ENCODE measurements at places on chromosomes 3 and 15.

DNA sequence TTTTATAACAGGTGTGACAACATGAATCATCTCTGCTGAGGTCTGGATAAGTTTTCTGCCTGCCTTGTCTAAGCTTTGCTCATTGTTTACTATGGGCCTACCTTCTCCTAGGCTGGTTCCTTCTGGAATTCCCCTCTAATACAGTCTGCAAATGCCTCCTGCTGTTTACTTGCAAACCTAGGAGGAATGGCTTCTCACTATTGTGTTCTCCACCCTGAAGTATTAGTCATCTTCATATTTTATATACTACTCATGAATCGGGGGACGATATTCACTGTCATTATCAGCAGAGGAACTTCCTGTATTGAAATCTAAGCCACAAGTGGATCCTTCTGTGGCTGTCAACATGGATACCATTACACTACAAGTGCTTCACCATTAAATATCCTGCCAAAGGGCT lies 154.8 kb downstream of the PLCL2 start:
- peak; percentile 82 for DNase-seq

GRCh38 chr3:62135741-62136140 lies 237.6 kb downstream of the FEZF2 start:
- no peak for DNase-seq

DNA sequence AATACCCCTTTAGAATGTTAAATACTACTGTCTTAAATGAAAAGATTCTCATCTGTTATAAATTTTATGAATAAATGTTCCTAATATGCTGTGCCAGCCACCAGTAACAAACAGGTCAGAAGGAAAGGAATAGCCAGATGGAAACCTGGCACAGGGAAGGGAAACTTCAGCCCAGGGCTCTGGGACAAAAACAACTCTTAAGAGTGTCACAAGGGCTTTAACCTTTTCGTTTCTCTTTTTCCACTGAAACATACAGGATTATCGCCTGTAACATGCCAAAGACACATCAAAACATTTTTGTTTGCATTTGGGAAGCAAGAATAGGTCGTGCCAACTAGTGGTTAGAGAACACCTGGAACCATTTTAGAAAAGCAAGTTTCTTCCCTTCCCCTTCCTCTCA lies 109.0 kb upstream of the NEDD4 start:
- no peak for DNase-seq

DNA sequence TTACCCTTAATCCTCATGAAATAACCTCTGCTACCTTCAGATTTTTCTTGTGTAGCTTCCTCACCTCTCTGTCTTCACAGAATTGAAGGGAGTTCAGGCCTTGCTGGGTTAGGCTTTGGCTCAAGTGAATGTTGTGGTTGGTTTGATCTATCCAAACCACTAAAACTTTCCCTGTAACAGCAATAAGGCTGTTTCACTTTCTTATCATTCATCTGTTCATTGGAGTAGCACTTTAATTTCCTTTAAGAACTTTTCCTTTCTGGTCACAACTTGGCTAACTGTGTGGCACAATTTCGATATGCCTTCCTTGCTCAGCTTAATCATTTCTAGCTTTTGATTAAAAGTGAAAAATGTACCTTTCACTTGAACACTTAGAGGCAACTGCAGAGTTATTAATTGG lies 129.8 kb downstream of the NR1I2 start:
- DNase-seq: no peak

DNA sequence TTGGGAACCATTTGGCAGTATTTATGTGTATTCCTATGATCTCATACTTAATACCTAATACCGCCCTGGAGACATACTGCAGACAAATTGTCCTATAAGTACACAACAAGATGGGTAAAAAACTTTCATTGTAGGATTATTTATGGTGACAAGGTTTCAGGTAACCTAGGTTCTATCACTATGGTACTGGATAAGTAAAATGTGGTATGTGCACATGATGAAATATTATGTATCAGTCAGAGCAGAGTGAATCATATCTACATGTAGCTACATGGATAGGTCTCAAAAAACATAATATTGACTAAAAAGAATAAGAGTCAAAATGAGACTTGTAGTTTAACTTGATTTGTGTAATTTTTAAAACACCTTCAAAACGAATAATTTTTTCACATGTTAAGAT lies 147.8 kb downstream of the LEKR1 start:
- DNase-seq: no peak

Data from fibroblast of skin of abdomen (primary cell).